ENCODE measurements at places on chromosomes 6 and 20. TPM values are rescaled to one million over a fixed set of nuclear protein-coding genes. Genes with fewer than 3 reads are reported as not detected.

DNA sequence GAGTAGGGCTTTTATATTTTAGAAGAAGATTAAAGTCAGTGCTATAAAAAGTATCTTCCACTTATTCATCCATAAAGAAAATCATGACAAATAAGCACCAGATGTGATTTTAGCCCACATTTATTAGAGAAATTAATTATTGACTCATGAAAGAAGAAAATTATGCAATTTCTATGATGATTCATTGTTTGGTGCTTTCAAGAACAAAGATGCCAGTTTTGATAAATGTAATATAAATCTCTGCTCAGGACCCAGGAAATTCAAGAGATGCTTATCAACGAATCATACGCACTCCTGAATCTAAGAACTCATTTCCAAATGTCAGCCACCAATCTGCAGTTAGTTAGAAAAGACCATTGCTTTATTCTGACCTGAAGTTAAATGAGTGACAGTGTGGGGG is 211.4 kb downstream of the ARHGAP18 start:
- DNase-seq = no peak

GRCh38 chr20:40875116-40876085 is 153.2 kb upstream of the TOP1 start:
- DNase-seq = no peak

DNA sequence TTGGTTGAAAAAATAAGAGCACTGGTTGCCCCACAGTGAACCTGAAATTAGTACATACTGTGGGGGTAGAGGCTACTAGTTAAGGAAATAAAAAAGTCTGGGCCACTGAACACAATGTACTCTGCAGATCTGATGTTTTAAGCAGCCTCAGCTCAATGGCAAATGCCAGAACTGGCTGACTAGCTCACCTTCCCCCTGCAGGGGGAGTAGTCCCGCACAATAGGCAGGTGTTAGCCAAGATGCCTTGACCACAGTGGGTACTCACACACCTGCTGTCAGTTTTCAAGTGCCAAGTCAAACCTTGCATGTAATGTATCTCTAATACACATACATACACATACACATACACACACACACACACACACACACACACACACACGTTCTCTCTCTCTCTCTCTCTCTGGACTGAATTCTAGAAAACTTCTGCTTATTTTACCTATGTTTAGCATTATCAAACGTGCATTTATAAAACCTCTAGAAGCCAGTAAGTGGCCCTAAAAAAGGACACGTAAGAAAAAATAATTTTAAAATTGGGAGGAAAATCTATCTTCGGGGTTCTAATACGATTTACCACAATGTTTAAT is 36.1 kb downstream of the GMDS start:
- peak; percentile 84 for DNase-seq

GRCh38 chr20:38395165-38395564 is 40.0 kb downstream of the SNHG17 start:
- DNase-seq = no peak

- DNase-seq = no peak
These were observed 69.0 kb upstream of the STXBP5 start for GRCh38 chr6:147135211-147135681.

GRCh38 chr6:40440053-40440452 is 147.1 kb downstream of the LRFN2 start:
- DNase-seq = no peak

DNA sequence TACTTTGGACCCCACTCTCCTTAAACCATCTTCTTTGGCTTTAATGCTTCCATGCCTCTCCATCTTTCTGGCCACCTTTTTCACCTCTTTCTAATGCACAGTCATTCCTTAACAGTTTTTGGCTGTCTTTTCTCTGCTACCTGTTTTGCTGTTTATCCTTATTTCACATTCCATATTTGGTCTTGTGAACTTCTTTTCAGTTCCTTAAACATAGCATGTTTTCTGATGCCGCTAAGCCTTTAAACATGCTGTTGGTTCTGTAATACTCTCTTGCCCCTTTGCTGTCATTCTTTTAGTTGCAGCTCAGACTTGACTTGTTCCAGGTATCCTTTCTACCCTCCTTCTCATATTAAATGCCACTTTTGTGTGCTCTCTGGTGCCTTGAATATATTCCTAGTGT is 35.8 kb downstream of the TOP1 start:
- no peak for DNase-seq

DNA sequence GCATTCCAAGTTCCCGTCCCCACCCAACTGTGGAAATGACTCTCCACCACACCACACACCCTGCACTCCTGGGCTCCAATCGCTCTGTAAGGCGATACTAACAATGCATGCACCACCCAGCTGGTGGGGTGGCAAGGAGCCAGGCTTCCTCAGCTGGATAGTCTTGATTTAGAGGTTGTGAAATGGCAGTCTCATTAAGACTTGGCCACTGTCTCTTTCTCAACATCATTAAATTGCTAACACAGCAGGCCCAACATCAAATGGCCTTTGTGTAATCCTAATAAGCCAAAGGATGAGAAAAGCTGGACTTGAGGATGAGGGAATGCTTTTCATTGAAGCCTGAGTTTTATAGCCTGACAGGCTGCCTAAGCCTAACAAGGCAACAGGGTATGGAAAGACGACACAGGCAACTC is 223.7 kb downstream of the GMDS start:
- no peak for DNase-seq

- DNase-seq = no peak
These were observed 394.8 kb downstream of the SAMD5 start for GRCh38 chr6:147903321-147903720.

DNA sequence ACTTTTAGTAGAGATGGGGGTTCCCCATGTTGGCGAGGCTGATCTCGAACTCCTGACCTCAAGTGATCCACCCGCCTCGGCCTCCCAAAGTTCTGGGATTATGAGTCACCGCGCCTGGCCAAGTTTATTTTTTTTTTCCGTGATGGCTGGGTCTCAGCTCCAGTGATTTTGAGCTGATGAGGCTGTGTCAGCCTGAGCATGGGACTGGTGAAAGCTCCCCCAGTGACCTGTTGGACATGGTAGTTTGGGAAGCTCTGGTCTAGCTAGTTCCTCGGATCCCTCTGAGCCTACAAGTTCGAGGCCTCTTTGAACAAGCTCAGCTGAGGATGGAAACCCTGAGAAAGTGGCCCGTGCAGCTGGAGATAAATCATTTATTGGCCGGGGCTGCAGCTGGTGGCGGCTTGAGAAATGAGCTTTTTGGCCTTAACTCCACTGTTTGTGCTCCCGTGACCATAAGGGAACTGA is 126.8 kb downstream of the SNX5 start:
- no peak for DNase-seq

- no peak for DNase-seq
These were observed 200.5 kb upstream of the CNR1 start for GRCh38 chr6:88366672-88367071.

GRCh38 chr6:166705069-166705468 is 78.0 kb upstream of the RPS6KA2 start:
- DNase-seq = no peak

GRCh38 chr6:14455876-14456648 is 338.5 kb downstream of the CD83 start:
- no peak for DNase-seq

DNA sequence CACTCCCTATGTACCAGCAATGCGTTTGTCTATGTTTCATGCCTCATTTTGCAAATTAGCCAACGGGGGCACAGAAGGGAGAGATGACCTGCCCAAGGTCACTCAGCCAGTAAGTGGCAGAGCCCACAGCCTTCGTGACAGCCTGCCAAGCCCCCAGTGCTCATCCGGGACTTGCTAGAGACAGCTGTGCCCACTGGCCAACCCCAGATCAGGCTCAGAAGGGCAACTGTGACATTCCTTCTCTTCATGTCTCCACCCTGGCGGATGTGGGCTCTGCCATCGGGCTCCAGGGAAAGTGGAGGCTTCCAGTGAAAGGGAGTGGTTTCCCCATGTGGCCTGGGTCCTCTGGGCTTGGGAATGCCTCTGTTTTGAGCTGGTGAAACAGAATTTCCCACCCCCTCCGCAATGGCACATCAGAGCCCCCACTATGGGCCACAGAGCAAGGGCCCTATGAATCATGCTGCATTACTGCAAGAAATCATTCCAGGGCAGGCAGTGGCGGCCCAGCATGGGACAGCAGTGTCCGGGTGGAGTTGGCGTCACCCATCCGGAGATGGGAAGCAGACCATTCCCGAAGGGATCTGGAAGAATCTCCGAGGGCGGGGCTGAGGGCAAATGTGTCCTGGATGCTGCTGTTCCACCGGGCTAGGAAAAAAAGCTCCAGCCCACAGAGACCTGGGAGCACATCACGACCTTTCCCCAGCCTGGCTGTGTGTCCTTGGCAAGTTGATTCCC is 9.1 kb downstream of the RSPO4 start:
- no peak for DNase-seq

DNA sequence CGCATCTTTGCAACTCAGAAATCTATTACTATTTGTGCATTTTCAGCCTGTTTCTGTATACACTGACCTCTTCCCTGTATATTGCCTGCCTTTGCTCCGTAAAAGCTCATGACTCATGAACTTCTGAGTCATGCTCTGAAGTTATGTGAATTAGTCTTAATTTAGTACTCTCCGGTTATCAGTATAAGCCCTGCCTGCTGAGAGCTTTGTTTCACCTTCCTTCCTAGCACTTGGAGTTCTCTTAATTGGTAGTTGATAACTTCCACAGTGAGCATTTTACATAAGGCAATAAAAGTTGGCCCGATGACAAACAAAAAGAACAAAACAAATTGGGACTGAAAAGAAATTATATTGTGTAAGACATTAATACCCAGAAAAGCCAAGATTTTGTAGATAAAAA is 231.4 kb downstream of the GJA1 start:
- no peak for DNase-seq

DNA sequence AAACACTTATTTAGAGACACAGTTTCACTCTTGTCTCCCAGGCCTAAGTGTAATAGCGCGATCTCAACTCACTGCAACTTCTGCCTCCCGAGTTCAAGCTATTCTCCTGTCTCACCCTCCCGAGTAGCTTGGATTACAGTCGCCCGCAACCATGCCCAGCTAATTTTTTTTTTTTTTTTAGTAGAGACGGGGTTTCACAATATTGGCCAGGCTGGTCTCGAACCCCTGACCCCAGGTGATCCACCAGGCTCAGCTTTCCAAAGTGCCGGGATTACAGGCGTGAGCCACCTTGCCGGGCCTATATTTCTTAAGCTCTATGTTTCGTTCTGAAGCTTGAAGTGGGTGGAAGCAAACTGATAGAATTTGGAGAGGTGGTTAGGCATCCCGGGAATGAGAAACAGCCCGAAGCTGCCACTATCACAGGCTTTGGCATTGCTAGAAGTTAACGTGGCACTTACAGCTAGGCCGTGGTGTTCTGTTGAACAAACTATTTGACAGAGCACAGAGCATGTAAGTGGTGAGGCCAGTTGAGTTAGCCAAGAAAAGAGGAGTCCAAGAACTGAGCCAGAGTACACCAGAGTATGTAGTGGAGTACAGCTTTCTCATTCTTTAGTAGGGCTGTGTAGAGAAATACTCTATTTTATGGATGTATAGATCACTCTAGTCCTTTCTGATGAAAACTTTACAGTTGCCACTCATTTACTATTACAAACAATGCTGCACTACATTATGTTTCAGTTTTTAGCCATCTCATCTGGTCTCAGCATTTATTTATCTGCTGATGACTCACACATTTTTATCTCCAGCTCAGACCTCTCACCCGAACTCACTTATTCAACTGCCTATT is 62.0 kb upstream of the HFE start:
- no peak for DNase-seq

DNA sequence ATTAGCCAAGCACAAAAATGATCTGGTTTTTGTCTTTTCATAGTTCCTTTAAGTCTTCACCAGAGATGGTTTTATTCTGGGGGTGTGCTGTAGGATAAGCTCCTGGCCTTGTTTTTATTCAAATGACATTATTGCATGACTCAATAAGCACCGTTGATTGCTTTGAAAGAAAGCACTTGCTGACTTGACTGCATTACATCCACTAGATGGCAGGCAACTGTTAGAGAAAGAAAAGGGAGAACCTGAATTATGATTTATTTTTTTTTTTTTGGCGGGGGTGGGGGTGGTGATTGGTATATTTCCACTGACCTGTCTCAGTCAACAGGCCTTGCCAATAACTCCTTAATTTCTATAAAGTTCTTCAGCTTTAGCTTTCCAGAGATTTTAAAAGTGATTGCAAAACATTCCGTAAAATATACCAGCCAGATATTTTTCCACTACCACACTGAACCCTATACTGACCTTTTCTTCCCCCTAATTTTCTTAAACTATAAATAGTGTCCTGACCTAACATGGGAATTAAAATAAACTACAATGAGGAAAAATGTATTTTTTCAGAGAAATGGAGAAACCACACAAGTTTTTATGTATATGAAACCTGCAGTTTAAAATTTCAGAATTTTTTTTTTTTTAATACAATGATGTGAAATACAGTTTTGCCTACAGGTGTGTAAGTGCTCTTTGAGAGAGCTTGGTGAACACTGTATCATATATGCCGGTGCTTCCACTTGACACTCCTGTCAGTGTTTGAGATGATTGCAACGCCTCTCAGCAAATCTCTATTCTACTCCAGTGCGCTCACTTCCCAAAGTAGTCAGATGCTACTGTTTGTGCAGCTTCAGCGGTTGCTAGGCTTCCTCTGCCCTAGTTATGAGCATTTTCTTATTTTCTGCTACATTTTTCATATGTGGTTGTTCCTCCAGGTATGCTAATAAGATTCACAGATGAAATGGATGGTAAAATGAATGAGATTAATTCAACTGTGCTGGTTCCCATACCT is 274.3 kb downstream of the CD109 start:
- DNase-seq = no peak

GRCh38 chr20:38357653-38358207 is 11.4 kb downstream of the LBP start:
- no peak for DNase-seq

GRCh38 chr20:54199721-54200176 is 8.1 kb upstream of the PFDN4 start:
- DNase-seq = peak; percentile 90

DNA sequence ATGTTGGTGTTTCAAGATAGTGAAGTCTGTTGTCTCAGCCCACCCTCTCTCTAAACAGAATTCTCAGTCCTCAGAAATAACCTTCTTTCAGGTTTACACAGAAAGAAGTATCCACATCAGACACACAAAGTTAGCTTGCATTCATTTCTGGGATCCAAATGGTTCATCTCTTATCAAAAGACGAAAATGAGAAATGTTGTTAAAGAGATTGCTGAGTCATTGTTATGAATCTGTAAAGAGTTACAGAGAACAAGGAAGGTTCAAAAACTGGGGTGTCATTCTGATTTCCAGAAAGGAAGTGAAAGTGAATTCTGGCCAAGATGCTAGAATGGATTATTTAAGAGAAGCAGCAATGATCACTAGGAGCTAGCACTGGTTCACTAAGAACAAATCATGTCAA is 90.5 kb upstream of the ATXN1 start:
- no peak for DNase-seq

GRCh38 chr6:163716690-163717089 is 302.2 kb downstream of the QKI start:
- no peak for DNase-seq

- DNase-seq = peak; percentile 74
These were observed 7.7 kb upstream of the ZKSCAN8 start for GRCh38 chr6:28134015-28134414.

Gene MICB
- total RNA-seq = 32.8 TPM

Gene CALHM4
- not detected for total RNA-seq

Gene PHACTR3
- not detected for total RNA-seq

Gene CITED2
- total RNA-seq = 56.0 TPM

Gene KHDC1
- total RNA-seq = 5.2 TPM

Gene VSX1
- not detected for total RNA-seq

Gene PSORS1C1
- total RNA-seq = not detected

Gene SLC22A7
- total RNA-seq = not detected

Gene SEL1L2
- total RNA-seq = not detected

Gene CRISP3
- total RNA-seq = not detected

All from activated CD4-positive, alpha-beta T cell treated with anti-CD3 and anti-CD28 coated beads, Interleukin-2, amount 10 ng/mL, durations not matched to agents 24 days and 14 days (primary cell).